ENCODE measurements at places on chromosomes 13 and 19.

GRCh38 chr19:10517361-10517759, at the start of gene S1PR5:
TSS of gene S1PR5 (minus strand) at chr19:10517447. CDS start at chr19:10515011, 2,436 bp downstream.
- DNase-seq = no peak

- no peak for DNase-seq
Observed at GRCh38 chr19:2234996-2235380, 1.1 kb downstream of the PLEKHJ1 start.

GRCh38 chr19:49340069-49340864, 5.1 kb downstream of the CD37 start:
- DNase-seq = no peak

- no peak for DNase-seq
Observed at GRCh38 chr13:46355088-46355468, 32.0 kb downstream of the RUBCNL start.

DNA sequence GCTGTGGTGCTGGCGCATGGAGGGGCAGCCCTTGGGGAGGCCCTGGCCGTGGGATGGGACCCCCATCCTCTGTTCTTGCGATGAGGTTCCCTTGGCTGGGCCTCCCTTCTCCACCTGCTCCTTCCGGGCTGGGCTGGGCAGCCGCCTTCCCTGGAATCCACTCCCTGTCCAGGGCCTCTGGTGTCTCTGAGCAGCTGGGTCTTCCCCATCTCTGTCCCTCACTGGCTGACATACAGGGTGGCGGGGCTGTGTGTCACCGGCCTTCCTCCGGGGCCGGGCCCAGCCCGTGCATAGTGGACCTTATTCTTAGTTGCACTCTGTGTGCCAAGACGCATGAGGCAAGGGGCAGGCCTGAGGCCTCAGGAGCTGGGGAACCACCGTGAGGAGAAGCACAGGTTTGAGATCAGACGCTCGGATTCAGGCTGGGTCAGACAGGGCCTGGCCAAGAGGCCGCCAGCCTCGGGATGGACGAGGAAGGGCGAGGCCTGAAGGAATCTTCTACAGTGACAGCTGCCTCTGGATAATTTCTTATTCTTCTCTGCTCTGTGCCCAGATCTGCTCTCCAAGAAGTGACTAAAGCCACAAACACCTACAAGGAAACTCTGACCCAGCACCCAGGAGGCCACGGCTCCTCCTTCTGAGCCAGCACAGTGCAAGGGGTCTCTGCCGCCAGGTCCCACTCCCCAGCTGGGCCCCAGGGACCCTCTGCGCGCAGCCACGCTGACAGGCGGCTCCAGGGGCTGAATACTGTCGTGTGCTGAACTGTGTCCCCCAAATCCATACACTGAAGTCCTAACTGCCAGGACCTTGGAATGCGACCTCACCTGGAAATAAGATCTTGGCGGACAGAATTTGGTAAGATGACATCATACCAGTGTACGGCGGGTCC, 11.0 kb downstream of the SGTA start:
- DNase-seq = no peak

GRCh38 chr19:37007587-37008220, 70.5 kb upstream of the ZNF420 start:
- no peak for DNase-seq

GRCh38 chr13:85241060-85241459, 558.2 kb downstream of the SLITRK6 start:
- no peak for DNase-seq

DNA sequence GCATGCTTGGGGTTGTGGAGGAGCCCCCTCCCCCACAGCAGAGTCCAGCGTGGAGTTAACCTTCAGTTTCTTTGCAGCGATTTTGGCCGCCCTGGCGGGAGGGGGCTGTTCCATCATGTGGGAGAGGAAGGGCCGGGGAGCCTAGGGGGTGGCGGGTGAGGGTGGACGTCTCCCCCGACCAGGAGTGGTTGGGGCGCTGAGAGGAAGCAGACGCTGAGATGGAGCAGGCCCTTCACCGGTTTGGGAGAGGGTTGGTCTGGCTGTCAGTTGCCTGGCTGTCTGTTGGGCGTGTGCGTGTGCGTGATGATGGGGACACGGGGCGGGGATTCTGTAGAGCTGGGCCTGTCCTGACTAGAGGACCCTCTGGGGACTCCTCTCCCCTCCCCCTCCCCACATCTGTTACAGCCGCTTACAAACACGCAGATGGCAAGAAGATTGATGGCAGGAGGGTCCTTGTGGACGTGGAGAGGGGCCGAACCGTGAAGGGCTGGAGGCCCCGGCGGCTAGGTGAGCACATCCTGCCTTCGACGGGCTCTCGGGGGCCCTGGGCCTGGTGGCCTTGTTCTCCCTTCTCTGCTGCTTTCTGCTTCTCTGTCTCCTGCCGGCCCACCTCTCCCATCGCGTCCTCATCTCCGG, 9.8 kb upstream of the LIN7B start:
- no peak for DNase-seq

DNA sequence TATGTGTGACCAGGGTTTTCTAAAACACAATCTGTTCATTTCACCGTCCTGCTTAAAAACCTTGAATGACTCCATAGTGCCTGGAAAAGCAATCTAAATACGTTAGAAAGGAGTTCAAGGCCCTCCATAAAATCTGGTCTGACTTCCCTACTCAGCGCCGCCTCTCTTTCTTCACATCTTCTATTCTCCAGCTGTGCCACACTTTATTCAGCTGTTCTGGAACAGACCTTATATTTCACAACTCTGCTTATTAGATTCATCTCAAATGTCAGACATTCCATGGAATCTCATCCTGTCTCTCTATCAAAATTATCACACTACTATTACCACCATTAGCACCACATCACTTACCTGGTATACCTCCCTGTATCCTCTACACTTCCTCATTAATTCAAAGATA, 19.8 kb upstream of the SPART start:
- no peak for DNase-seq

DNA sequence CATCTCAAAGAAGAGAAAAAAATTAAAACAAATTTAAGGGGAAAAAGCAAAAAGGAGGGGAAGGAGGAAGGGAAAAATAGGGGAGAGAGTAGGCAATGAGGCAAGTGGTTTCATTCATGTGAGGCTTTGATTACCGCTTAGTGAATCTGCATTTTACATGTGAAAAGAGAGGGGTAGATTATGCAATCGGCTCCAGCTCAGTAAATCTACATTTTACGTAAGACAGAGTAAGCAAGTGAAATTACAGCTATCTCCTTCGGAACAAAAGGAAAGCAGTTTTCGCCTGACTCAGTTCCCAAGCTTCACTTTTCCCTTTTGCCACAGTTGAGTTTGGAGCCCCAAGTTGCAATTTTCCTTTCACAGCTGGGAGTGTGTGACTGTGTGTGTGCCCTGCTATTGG, 16.0 kb upstream of the OLFM2 start:
- DNase-seq = no peak

- no peak for DNase-seq
Observed at GRCh38 chr13:93080587-93080986, 146.0 kb upstream of the GPC6 start.

DNA sequence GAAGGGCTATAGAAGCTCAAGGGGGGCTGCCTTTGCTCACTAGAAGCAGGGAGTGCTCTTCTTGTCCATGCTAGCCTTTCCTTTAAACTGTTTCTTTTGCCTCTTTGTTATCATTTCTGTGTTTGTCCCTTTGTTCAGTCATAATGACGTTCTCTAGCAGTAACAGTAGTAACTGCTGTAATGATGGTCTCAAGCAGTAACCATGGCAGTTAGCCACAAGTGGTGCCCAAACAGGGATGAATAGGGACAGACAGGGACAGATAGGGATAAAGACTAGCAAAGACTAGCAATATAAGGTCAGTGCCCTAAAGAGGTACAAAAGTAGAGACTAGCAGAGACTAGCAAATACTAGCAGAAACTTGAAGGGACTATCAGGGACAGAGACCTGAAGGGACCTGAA, 869.0 kb upstream of the PRR20A start:
- DNase-seq = no peak

GRCh38 chr13:24288870-24289269, 20.5 kb upstream of the C1QTNF9 start:
- DNase-seq = no peak

- DNase-seq = no peak
Observed at GRCh38 chr19:17765069-17765618, 13.9 kb downstream of the FCHO1 start.

DNA sequence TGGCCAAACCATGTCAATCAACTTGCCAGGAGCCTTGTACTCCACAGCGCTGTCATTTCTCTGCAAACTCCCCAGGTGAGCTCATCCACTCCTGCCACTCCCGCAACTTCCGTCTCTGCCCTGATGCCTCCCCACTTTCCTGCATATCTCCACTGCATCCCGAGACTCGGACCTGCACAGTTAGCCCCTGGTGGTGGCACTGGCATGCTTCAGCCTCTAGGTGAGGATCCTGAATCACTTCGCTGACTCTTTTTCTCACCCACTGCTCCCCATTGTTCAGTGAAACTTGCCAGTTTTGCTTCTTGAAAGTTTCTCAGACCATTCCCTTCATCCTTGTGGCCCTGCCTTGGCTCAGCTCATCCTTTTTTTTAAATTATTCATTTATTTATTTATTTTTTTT, 3.4 kb upstream of the CTU1 start:
- no peak for DNase-seq

- DNase-seq = no peak
Observed at GRCh38 chr13:48939728-48940127, 36.0 kb upstream of the FNDC3A start.

GRCh38 chr13:28532388-28533124, 37.6 kb upstream of the FLT1 start:
- no peak for DNase-seq

GRCh38 chr13:26327940-26328725, 74.2 kb downstream of the CDK8 start:
- no peak for DNase-seq

GRCh38 chr13:112117955-112118302, 51.0 kb downstream of the SOX1 start:
- DNase-seq = no peak

GRCh38 chr13:48121733-48122132, 26.8 kb upstream of the MED4 start:
- no peak for DNase-seq

DNA sequence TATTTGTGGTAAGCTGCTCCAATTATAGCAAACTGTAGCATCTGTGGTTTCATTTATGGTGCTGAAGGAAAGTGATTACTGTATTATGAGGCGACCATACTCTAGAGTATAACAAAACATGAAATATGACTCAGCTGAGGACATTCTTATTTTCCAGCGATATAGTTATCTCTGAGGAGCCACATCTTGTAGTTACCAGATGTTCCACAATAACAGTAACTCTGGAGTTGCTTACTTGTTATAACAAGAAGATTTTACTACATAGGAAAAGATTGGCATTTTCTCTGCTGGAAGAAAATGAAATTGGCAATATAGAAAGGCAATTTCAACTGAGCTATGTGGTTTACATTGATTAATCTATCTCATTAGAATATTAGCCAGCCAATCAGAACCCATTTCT, 1634.2 kb downstream of the PCDH9 start:
- no peak for DNase-seq

DNA sequence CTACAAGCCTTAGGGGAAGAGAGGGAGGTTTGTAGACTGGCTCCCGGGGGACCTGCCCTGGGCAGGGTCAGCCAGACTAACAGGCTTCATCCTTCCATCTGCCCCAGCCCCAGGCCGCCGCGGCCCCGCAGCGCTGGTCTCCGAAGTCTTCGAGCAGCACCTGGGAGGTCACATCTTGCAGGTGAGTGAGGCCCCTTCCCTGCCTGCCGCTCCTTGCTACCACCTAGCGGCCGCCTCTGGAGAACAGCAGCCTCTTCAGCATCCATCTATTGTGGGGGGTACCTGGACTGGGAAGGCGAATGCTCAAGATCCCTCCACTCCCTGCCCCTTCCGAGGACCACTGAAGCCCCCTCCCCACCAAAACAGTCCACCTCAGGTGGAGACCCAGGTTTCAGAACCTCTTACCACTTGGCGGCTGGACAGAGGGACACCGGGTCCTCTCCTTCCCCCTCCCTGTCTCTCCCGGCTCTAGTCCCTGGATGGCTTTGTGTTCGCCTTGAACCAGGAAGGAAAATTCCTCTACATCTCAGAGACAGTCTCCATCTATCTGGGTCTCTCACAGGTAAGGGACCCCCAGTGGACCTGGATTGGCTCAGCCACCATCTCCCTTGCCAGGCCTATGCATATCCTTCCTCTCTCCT, 12.7 kb downstream of the NPAS1 start:
- peak; percentile 47 for DNase-seq

- no peak for DNase-seq
Observed at GRCh38 chr13:101218484-101218883, 197.8 kb downstream of the NALCN start.

DNA sequence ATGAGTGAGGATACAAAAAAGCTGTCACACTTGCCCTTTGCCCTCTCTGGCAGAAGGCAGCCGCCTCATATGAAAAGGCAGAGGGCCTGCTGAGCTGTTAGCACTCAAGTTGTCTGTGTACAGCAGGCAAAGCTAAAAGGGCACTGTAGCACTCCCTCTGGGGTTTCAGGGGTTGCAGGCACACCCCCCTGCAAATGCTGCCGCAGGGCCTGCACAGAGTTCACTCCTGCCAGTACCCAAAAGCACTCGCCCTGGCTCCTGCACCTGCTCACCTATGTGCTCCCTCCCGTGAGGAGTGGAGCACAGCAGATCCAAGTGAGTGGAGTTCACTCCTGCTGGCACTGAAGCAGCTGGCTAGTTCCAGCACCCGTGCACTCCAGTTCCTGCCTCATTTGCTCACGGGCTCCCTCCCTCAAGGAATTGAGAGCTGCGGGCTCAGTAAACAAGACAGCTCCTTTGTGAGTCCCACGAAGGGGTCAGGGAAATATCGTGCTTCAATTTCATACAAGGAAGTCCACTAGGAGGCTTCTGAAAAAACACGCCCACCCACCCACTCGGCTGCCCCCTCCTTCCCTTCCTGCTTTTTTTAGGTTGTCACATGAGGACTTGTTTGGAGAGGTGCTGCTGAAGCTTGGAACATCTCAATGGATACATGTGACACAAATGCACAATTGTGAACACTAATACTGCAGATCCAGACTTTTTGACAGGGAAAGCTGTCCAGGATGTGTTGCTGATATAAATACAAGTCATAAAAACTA, 9.9 kb upstream of the RCBTB2 start:
- no peak for DNase-seq

- DNase-seq = no peak
Observed at GRCh38 chr19:6925801-6926751, 38.7 kb downstream of the ADGRE1 start.

GRCh38 chr13:33466262-33466661, 180.7 kb upstream of the STARD13 start:
- DNase-seq = no peak

GRCh38 chr19:14027856-14028450, at the start of gene RLN3:
TSS of gene RLN3 (plus strand) at chr19:14028148. CDS start at chr19:14028205, 57 bp downstream.
- DNase-seq = no peak

- DNase-seq = no peak
Observed at GRCh38 chr13:32140109-32140508, 108.5 kb downstream of the FRY start.

DNA sequence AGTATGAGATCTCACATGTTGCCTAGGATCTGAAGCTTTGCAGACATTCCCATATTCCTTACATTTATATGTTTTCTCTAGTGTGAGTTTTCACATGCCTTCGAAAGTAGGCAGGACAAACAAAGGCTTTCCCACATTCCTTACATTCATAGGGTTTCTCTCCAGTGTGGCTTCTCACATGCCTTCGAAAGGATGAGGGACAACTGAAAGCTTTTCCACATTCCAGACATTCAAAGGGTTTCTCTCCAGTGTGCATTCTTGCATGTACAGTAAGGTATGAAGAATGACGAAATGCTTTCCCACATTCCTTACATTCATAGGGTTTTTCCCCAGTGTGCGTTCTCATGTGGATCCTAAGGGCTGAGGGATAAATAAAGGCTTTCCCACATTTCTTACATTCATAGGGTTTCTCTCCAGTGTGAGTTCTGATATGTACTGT, 14.2 kb downstream of the ZNF699 start:
- no peak for DNase-seq
